ENCODE measurements at places on chromosomes 5 and 9. TPM values are rescaled to one million over a fixed set of nuclear protein-coding genes. Genes with fewer than 3 reads are reported as not detected.

The LCN15 gene
- not detected for total RNA-seq

The ACSL6 gene
- not detected for total RNA-seq

The PDGFRB gene
- 372 TPM for total RNA-seq

The FBP1 gene
- not detected for total RNA-seq

The SOWAHA gene
- not detected for total RNA-seq

The PRRT1B gene
- total RNA-seq, result not detected

Measured in pericardium fibroblast (primary cell).